ENCODE measurements at places on chromosomes 2 and 18.

DNA sequence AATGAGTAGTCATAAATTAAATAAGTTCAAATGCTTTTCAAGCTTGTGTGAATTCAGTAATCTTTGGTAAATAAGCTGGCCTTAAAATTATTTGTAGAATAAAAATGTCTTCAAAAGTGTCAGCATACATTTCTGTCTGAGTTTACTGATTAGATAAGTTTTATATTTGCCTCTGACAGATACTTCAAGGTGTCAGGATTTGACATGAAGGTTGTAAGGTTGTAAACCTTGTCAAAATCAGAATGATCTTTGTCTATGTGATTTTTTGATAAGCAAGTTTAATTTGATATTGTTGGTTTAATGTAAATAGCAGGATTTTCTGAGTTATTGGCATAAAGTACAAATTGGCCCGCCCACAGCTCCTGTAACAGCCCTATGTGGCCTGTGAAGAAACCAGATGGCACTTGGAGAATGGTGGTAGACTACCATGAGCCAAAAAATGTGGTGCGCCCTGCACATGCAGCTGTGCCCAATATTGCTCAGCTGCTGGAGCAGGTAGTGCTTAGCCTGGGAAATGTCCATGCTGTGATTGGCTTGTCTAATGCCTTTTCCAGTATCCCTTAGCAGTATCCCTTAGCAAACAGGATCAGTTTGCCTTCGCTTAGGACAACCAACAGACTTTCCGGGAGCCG, 188.0 kb upstream of the SPHKAP start:
- DNase-seq: no peak

- no peak for DNase-seq
These were observed 338 bp upstream of the THUMPD2 start for GRCh38 chr2:39779341-39779851.

DNA sequence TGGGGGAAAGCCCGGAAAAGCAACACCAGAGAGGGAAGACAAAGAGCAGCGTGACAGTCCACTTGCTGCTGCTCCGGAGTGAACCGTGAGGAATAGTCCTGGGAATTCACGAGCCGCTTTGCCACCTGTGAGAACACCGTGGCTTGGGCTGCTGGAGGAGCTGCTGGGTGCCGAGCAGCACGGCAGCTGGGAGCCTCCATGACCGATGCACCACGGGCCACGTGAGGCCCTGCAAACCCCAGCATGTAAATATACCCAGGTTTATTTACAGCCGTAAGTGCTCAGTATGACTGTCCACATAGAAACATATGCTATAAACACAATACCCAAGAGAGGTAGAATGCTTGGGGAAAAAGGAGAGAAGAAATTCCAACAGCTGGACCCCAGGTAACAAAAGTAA, 65.1 kb downstream of the SMIM21 start:
- no peak for DNase-seq

- no peak for DNase-seq
These were observed 1.6 kb downstream of the LGALSL start for GRCh38 chr2:64455545-64455944.

DNA sequence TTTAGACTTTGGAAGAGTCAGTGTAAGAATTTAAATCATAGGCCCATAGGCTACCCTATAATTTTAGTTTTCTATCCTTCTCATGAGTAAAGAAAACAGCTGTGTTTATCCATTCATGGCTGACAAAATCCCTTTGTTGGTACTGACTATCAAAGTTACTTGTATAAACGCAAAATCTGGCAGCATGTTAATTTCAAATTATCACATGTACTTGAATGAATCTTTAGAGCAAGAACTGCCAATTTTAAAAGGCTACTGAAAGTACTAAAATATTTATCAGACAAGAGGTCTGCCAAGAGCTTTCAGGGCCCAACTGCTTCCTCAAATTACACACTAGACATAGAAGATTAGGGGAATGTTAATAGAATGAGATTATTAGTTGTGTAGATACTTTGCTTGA, 66.6 kb downstream of the MYL12B start:
- DNase-seq: no peak

- DNase-seq: no peak
These were observed 234.9 kb downstream of the OSR1 start for GRCh38 chr2:19123556-19123955.

DNA sequence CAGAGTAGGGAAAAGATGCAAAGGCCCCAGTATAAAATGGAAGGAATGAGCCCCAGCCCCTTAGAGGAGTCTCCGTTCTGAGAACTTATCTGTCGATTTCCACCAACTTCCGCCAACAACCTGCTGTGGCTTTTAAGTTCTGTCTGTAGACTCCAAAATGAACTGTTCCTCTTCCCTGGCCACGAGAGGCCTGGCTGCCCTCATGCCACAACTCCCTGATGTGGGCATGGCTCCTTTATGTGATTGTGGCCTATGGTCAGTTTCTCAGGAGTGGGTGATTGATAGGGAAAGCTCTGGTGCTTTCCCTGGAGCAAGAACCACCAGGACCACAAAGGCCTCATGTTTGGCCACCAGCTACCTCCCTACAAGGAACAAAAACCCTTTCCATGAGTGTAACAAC, 18.8 kb upstream of the CD207 start:
- DNase-seq: no peak

- DNase-seq: no peak
These were observed 642.3 kb upstream of the SYT4 start for GRCh38 chr18:43919551-43919950.

DNA sequence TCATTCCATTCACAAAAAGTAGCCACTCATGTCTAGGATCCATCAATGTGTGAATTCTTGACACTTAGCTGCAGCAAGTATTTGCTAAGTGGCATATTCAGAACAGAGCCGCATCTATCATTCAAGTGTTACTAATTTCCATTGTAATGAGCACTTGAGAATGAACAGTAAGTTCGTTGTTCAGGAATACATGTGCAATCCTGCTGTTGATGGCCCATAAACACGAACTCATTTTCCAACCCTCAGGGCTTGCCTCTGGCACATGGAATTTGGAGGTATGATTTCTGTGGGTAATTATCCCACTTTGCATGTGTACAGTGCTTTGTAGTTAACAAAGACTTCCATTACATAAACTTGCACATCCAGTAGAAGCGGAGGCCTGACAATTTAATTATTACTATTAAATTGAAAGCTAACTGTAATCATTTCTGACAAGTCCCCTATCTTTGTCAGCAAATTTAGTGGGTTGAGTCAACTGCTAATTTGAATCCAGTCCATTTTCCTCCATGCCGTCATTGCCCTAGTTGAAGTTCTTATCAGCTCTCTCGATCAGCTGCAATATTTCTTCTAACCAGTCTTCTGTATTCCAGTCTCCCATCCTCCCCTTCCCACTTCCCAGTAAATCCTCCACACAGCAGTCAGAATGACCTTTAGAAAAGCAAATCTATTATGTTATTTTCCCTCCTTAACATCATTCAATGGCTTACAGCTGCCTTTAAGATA, 116.0 kb upstream of the AQP4 start:
- no peak for DNase-seq

- DNase-seq: peak; percentile 59
These were observed 154.6 kb downstream of the CCDC74A start for GRCh38 chr2:131682122-131682944.

DNA sequence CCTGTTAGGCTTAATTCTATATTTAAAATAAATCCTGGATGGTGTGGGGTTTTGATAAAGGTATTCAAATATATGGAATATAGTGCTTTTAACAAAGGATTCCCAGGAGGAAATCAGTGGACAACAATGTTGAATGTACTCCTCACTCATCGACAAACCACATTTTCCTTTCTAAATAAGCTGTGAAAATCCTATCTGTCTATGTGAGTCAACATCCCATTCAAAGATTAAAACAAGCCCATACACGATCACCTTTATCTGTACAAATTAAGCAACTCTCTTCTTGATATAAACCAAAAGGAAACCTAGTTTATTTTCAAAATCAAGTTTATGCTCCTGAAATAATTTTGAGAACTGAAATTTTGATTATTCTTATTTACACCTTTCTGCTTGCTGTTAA, 153.4 kb downstream of the ERBB4 start:
- DNase-seq: no peak

GRCh38 chr2:163493359-163494298, 242.2 kb downstream of the FIGN start:
- no peak for DNase-seq

DNA sequence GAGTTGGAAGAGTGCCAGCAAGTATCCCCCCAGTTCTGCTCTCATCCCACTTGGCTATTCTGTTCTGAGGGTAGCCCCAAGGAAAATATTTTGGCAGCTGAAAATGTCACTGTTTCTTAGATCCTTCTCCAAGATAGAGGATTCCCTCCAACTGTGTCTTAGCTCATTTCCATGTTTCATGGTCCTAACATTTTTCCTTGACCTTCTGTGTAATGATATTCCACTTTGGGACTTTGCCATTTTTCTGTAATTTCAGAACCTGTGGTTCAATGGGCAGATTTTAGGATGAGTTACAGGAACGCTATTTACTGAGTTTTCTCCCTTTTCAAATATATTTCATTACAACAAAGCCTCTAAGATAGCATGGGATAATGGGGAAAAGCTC, 34.7 kb downstream of the NHEJ1 start:
- DNase-seq: no peak

- no peak for DNase-seq
These were observed 843.7 kb downstream of the LRRTM4 start for GRCh38 chr2:76678383-76679024.

DNA sequence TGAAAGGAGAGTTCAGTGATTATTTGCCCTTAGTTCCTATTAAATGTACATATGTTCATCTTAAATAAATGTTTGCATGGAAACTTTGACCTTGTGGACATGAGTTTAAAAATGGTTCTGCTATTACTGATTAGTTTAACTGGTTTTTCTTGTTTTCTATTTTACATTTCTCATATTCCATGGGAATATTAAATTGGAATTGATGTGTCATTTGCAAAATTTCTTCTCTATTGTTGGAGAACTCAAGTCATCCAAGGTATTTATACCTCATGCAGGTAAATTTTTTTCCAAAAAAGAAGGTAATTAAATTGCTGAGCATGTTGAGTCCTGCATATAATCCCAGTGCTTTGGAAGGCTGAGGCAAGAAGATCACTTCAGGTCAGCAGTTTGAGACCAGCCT, 45.4 kb upstream of the APCDD1 start:
- no peak for DNase-seq

- no peak for DNase-seq
These were observed 11.7 kb upstream of the NCL start for GRCh38 chr2:231475965-231476364.

DNA sequence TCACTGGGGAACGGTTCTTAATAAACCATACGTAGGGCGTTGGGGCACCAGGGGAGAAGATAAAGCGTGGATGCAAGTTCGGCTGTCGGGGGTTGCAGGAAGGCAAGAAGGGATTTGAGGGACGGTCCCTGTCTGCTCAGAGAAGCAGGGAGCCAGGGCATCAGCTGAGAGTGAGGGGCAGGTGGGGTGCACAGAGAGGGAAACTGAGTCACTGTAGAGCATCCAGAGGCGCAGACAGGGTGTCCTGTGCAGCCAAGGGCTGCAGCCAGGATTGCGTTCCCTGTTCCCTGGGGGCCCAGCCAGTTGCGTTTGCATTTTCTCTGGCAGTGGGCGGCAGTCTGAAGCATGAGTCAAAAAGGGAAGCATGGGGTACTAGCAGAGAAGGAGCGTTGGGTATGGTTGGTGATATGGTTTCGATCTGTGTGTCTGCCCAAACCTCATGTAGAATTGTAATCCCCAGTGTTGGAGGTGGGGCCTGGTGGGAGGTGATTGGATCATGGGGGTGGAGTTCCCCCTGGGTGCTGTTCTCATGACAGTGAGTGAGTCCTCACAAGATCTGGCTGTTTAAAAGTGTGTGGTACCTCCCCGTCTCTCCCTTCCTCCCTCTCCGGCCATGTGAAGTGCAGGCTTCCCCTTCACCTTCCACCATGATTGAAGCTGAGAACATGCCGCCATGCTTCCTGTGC, 202.9 kb downstream of the NDUFA10 start:
- DNase-seq: no peak

DNA sequence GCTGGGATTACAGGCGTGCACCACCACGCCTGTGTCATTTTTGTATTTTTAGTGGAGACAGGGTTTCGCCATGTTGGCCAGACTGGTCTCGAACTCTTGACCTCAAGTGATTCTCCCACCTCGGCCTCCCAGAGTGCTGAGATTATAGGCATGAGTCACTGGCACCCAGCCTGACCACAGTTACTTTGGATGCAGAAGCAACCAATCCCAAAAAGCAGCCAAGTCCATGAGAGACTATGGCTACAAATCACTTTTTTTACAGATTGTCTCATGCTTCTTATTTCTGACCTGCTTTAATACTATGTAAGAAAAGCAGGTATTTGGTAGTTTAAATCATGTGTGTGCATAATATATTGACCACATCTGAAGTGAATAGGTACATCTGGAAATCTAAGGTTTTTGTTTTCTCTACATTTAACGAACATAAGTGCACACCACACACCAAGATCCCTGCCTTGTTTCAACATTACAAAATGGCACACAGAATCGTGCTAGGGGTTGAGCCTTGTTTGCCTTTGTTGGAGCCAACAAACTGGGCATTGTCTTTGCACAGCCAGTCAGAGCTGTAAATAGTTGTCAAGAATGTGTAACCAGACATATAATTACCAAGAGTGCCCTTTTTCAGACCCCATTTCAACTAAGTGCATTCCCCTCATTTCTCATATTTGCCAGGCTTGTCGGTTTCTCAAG, 18.3 kb upstream of the MAP4K4 start:
- no peak for DNase-seq

GRCh38 chr2:27261241-27261925, 1.5 kb downstream of the SLC30A3 start:
- no peak for DNase-seq

- no peak for DNase-seq
These were observed 54.9 kb downstream of the FHOD3 start for GRCh38 chr18:36352384-36352783.

- DNase-seq: no peak
These were observed 268.2 kb downstream of the NRXN1 start for GRCh38 chr2:50763776-50764175.

Data from GOT3 (cell line).